ENCODE measurements at places on chromosomes 11 and 22.

DNA sequence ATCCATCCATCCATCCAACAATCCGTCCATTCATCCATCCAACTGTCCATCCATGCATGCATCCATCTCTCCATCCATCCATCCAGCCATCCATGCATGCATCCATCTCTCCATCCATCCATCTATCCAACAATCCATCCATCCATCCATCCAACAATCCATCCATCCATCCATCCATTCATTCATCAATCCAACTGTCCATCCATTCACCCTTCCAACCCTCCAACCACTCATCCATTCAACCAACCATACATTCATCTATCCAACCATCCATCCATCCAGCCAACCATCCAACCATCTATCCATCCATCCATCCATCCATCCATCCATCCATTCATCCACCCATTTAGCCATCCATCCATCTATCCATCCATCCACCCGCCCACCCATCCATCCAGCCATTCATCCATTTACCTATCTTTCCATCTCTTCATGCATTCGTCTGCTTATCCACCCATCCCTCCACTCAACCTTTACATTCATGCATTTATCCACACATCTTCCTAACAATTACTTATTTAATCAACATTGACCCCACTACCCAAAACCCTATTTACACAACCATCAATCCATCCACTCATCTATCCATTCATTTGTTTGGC, 12.6 kb downstream of the CACNA1I start:
- DNase-seq = no peak

DNA sequence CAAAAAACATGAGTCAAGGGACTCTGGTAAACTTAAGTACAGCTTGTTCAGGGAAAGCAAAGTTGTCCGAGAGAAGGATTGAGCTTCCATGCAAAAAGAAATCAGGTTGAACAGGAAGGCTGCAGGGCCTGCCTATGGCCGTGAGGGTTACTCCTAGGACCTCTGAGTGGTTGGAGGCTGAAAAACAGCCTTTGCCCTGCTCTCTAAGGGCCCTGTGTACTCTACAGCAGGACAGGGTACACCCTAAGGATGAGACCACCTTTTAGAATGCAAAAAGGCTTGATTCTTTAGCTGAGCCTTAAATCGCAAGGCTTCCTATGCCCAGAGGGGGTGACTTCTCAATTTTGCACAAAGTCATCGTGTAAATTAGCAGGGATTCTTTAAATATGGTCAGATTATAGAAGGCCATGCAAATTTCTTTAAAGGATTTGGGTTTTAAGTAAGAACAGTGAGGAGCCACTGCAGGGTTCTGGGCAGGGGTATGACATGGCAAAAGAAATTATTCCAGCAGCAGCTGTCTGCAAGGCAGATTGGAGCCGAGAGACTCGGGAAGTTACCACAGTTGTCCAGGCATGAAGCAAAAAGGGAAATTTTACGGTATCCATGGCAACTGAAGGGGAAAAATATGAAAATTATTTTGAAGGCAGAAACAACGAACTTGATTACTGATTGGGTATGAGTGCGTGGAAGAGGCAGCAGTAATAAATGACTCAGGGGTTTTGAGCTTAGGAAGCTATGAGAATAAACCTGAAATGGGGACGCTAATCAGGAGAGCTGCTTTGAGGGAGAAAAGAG, 91.8 kb downstream of the FAM76B start:
- DNase-seq = no peak

DNA sequence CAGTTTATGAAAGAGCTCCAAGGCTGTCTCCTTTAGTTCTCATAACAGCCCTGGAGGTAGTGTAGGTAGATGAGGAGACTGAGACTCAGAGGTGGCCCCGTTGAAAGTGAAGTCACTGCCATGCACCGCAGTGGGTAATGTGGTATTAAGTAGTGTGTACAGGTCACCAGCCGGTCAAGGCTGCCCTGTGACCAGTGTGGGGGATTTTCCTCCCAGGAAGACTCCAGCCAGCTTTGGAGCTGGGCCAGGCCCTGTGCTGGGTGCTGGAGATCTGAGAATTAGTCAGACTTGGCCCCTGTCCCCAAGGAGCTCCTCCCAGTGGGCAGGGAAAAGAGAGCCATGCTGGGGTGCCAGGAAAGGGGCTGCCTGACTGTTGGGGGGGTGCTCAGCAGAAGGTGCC, 5.3 kb downstream of the OMP start:
- DNase-seq = no peak

GRCh38 chr11:11584530-11584810, 37.3 kb downstream of the GALNT18 start:
- peak; percentile 50 for DNase-seq

DNA sequence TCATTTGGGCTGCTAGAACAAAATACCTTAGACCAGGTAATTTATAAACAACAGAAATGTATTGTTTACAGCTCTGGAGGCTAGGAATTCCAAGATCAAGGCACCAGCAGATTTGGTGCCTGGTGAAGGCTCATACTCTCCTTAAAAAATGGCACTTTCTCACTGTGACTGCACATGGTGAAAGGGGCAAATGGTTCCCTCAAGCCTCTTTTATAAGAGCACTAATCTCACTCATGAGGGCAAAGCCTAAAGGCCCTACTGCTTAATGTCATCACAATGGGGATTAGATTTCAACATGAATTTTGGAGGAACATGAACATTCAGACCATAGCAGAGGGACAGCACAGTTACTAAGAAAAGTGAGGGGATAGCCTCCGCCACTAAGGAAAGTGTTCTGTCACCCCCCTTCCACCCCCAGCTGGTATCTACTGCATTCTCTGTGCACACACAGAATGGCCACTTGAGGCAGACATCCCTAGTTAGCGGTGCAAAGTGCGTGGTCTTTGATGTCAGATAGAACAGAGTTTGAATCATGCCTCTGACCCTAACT, 47.2 kb upstream of the CEP295 start:
- no peak for DNase-seq

GRCh38 chr22:27186643-27187042, 529.3 kb downstream of the MIAT start:
- DNase-seq = no peak

DNA sequence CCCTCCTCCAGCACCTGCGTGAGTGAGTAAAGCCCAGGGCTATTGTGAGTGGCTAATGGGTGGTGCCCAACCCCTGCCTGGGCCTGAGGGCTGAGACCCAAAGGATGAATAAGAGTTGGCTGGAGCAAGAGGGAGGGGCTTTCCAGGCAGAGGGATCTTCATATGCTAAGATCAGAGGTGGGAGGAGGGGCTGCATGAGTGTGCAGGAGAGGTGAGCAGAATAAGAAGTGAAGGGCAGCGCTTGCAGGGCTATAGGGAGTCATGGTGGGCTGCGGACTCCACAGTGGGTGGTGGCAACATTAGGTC, 3.9 kb downstream of the EMID1 start:
- DNase-seq = no peak

GRCh38 chr11:97574976-97575665, 1185.3 kb downstream of the JRKL start:
- no peak for DNase-seq

- no peak for DNase-seq
Observed at GRCh38 chr11:100445231-100445735, 241.8 kb upstream of the ARHGAP42 start.

- DNase-seq = no peak
Observed at GRCh38 chr11:113626736-113627135, 79.4 kb downstream of the TMPRSS5 start.

GRCh38 chr11:34604911-34605310, 16.0 kb upstream of the EHF start:
- DNase-seq = no peak

DNA sequence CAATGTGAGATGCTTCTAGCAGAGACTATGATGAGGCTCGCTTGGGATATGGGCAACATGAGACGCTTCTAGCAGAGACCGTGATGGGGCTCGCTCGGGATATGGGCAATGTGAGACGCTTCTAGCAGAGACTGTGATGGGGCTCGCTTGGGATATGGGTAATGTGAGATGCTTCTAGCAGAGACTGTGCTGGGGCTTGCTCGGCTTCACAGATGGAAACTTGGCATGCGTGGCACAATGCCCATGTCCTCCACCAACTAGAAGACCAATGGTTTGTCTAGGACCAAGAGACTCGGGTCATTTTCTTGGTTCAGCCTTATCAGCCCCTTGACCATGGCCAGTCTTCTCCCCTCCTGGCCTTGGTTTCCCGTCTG, 7.1 kb downstream of the MYEOV start:
- DNase-seq = no peak

GRCh38 chr11:73878771-73879170, 2.0 kb downstream of the PAAF1 start:
- DNase-seq = no peak

DNA sequence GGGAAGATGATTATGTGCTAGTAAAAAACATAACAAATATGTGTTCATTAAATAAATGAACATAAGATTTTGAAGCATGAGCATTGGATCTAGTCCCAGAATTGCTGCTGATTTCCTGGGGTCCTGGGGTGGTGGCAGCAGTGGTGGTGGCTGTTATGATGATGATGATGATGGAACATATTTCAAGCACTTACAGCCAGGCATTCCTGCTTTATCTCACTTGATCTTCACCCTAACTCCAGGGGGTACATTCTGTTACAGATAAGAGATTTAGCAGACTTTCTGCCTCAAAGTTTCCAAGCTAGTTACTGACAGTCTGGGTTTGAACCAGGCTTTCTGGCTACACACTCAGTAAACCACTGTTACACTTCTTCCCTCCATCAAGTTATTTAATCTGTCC, 5.2 kb downstream of the TRAPPC4 start:
- no peak for DNase-seq

- no peak for DNase-seq
Observed at GRCh38 chr11:36822829-36823228, 224.8 kb upstream of the RAG2 start.

- DNase-seq = no peak
Observed at GRCh38 chr22:36151006-36151595, 9.5 kb downstream of the APOL3 start.

- DNase-seq = no peak
Observed at GRCh38 chr11:134155946-134156865, 67.6 kb downstream of the NCAPD3 start.

DNA sequence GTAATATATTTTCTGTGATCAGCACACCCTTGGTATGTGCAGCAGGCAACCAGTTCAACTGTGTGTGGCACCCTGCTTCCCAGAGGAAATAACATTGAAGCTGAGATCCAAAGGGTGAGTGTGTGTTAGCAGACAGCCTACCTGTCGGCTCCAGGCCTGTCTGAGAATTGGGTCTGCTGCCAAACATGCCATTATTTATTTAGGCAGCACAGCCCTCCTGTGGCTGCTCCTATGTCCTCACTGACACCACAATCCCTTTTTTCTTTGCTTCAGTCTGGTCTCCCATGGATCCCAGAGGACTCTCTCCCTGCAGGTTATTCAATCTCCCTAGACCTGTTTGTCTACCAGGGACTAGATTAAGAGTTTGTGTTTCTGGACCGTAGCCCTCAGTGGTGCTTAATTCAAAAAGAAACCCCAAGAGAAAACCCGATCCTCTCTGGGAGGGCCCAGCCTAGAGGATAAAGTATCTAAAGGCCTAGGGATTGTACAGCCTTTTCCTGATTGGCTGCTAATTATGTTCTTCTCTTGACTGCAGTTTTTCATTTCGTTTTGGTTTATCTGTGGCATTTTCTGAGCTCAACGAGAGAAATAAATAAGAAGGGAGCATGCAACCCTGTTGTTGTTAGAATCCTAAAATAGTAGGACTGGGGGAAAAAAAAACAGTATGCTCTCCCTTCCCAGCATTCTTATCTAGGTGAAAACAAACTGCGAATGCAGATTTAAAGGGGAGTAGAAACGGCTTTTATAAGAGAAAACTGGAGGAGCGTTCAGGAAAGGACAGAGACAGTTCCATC, 24.1 kb downstream of the KCNE3 start:
- no peak for DNase-seq

Measured in fibroblast of skin of left quadriceps (primary cell).